ENCODE measurements at places on chromosomes 16 and 17. TPM values are rescaled to one million over a fixed set of nuclear protein-coding genes. Genes with fewer than 3 reads are reported as not detected.
A peak's percentile ranks its signal among the peaks of the same experiment; 100 is the strongest.

- DNase-seq = no peak
- H3K36me3 ChIP-seq = no peaks in the 10 kb centered on the region
- no peak overlapping the region for H3K4me3 ChIP-seq
- no peak overlapping the region for H3K27ac ChIP-seq
Measured at GRCh38 chr16:4166821-4167220, 50.6 kb upstream of the ADCY9 start.

GRCh38 chr16:10839279-10839666 lies 20.7 kb upstream of the TVP23A start:
- H3K27ac ChIP-seq = no peak overlapping the region
- no peaks in the 10 kb centered on the region for H3K36me3 ChIP-seq
- no peaks in the 10 kb centered on the region for H3K27me3 ChIP-seq
- H3K4me3 ChIP-seq = no peak overlapping the region
- H3K4me1 ChIP-seq = no peaks in the 10 kb centered on the region

DNA sequence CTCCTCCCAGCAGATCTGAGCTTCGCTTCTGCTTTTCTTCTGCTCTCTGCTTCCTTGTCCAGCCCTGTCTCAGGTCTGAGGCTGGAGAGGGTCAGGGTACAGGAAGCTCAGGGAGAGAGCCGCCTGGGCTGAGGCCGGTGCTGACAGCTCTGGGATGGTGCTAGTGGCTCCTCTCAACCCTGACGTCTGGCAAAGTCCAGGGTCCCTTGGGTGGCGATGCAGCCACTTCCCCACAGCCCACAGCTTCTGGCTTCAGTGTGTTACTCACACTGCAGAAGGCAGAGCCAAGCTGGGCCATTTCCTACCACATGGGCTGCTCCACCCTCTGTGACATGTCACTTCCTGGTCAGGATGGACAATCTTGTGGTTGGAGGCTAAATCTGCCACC lies at the start of gene CD300C:
Gene CD300C (minus strand): TSS at position 273 of the 388 bp plus-strand sequence. CDS start 333 bp downstream, outside the sequence.
- no peak for DNase-seq
- H3K27me3 ChIP-seq = no peaks in the 10 kb centered on the region
- H3K4me3 ChIP-seq = no peak within 1 kb of the TSS

- peaks cover 9% of the 10 kb centered on the region for H3K4me1 ChIP-seq
- DNase-seq = no peak
- H3K27me3 ChIP-seq = no peaks in the 10 kb centered on the region
- no peak overlapping the region for H3K27ac ChIP-seq
- H3K4me3 ChIP-seq = no peak overlapping the region
Measured at GRCh38 chr17:27896701-27897100, 3.5 kb upstream of the LYRM9 start.

GRCh38 chr16:728131-728889 lies 1.4 kb downstream of the HAGHL start:
- no peak overlapping the region for H3K27ac ChIP-seq
- H3K4me1 ChIP-seq = no peaks in the 10 kb centered on the region
- H3K27me3 ChIP-seq = no peaks in the 10 kb centered on the region

Gene CDRT15
- not detected for total RNA-seq

- H3K27ac ChIP-seq = no peak overlapping the region
- no peak overlapping the region for H3K4me3 ChIP-seq
- H3K4me1 ChIP-seq = peaks cover 5% of the 10 kb centered on the region
- no peaks in the 10 kb centered on the region for H3K36me3 ChIP-seq
- no peaks in the 10 kb centered on the region for H3K27me3 ChIP-seq
- no peak for DNase-seq
Measured at GRCh38 chr17:58338454-58338840, 9.9 kb upstream of the TSPOAP1 start.

Gene TP53TG3B
- total RNA-seq = not detected

Gene ZNF18
- total RNA-seq = 8.2 TPM

GRCh38 chr17:32536736-32537643 lies 50.2 kb downstream of the CDK5R1 start:
- no peak for DNase-seq
- H3K4me3 ChIP-seq = no peak overlapping the region
- no peaks in the 10 kb centered on the region for H3K27me3 ChIP-seq
- H3K27ac ChIP-seq = no peak overlapping the region
- H3K4me1 ChIP-seq = no peaks in the 10 kb centered on the region

DNA sequence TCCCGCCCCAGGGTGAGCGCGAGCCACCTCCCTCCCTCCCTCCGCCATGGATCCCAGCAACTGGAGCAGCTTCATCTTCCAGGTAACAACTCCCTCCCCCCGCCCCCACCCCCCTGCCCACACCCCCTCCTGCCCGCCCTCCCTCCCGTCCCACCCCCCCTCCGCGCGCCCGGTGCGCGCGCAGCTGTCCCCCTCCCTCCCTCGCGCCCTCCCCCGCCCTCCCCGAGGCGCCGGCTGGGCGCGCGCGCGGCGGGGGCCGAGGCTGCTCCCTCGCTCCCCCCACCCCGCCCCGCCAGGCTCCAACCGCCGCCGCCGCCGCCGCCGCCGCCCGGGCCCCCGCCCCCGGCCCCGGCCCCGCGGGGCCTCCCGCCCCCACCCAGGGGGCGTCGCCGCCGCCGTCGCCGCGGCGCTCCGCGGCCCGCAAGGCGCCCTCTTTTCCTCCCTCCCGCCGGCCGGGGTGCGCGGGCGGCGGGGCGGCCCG lies at the start of gene MAZ:
Gene MAZ (plus strand): TSS at position 431 of the 481 bp plus-strand sequence. CDS start 173 bp downstream, outside the sequence.
- peaks cover 3% of the 10 kb centered on the region for H3K36me3 ChIP-seq
- no peak for DNase-seq
- H3K27me3 ChIP-seq = no peaks in the 10 kb centered on the region
- peak within 1 kb of the TSS; percentile 85 for H3K4me3 ChIP-seq

Gene CDH8
- 0.19 TPM for total RNA-seq

DNA sequence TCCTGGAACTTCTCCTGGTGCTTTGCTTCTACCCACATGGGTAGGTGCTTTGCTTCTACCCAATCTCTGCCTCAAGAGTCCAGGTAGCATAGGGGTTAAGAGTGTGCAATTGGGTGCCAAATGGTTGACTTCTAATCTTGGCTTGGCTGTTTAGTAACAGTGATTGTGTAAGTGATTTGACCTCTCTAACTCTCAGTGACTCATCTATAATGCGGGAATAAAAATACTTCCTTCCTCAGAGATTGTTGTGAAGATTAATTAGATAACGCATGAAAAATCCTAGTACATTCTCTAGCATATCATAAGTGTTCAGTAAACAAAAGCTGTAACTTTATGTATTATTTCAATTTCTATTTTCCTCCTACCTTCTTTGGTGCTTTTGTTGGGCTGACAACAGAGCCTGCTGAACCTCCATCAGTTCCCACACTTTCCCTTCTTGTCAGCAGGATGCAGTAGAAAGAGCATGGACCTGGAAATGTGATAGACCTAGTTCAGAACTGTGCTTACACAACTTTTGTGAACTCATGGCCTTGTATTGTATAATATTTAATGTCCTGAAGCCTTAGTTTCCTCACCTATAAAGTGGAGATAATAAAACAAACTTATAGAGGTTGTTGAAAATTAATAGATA lies 72.9 kb upstream of the SMIM36 start:
- no peak overlapping the region for H3K4me3 ChIP-seq
- no peaks in the 10 kb centered on the region for H3K27me3 ChIP-seq
- no peaks in the 10 kb centered on the region for H3K36me3 ChIP-seq
- H3K4me1 ChIP-seq = no peaks in the 10 kb centered on the region
- DNase-seq = no peak

GRCh38 chr17:75998327-75998795 lies 2.3 kb upstream of the CDK3 start:
- DNase-seq = no peak
- no peak overlapping the region for H3K4me3 ChIP-seq
- no peak overlapping the region for H3K27ac ChIP-seq
- no peaks in the 10 kb centered on the region for H3K27me3 ChIP-seq
- H3K4me1 ChIP-seq = peaks cover 9% of the 10 kb centered on the region

Gene SDF2
- total RNA-seq = 54.3 TPM

Gene PAQR4
- 5.9 TPM for total RNA-seq

DNA sequence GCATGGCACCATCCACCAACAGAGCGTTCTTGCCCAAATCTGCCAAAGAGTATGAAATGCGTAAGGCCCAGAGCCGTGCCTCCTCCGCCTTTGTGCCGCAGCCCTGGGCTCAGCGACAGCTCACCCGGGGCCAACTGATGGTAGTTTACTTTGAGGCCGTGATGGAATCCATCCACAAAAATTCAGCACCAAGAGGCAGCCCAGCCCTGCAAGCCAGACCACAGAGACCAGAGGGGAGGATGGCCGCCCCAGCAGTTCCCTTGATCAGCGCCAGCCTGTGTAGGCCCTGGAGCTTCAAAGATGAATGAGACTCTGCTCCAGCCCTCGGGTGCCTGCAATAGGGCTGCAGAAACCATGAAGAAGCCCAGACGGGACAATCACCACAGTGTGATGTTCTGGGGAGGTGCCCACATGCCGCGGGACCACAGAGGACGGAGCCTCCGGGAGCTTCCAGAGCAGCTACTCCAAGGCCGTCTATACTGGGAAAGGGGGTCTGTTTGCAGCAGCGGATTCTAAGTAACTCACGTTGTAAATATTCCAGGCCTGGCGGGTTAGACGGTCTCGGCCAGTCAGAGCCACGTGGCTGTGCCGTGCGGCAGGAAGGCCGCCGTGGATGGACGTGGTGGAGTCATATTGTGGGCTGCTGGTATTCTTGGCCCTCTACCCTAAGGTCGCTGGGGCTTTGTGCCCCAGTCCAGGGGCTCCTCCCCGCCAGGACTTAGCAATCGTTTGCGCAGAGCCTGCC lies 80.3 kb downstream of the RBFOX3 start:
- no peaks in the 10 kb centered on the region for H3K27me3 ChIP-seq
- no peaks in the 10 kb centered on the region for H3K36me3 ChIP-seq
- no peak for DNase-seq

DNA sequence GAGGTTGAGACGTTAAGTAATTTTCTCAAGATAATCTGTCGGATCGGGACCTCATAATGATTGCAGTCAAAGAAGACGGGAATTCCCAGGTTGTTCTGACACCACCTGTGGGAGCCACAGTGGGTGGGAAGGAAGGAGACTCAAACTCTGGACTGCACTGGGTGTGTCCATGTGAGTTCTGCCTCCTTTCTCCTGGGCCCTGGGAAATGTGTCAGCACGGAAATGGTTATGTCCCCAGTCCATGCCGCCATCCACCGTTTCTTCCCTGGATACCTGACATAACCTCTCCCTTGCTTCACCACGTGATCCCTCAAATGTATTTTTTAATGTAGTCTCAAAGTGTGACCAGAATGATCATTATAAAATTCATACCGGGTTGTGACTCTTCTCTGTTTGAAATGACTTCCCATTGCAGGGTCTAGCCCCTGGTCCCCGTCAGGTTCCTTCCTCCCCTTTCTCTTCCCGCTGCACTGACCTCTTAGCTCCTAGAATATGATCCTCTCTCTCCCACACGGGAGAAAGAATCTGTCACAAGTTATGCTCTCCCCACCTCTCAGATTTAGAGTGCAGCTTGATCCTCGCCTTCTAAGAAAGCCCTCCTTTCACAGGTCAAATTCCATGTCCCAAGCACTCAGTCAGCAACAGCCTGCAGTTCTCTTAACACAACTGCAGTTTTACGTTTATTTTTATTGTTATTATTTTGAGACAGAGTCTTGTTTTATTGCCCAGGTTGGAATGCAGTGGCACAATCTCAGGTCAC lies 820.0 kb upstream of the EEF2KMT start:
- no peak overlapping the region for H3K4me3 ChIP-seq
- no peak overlapping the region for H3K27ac ChIP-seq
- DNase-seq = peak; percentile 67
- no peaks in the 10 kb centered on the region for H3K27me3 ChIP-seq

Gene TNS4
- total RNA-seq = 0.31 TPM

- no peak overlapping the region for H3K4me3 ChIP-seq
- peaks cover under 1% of the 10 kb centered on the region for H3K36me3 ChIP-seq
- no peak overlapping the region for H3K27ac ChIP-seq
- DNase-seq = no peak
- H3K27me3 ChIP-seq = no peaks in the 10 kb centered on the region
Measured at GRCh38 chr16:67678354-67679023, 11.9 kb downstream of the C16orf86 start.

DNA sequence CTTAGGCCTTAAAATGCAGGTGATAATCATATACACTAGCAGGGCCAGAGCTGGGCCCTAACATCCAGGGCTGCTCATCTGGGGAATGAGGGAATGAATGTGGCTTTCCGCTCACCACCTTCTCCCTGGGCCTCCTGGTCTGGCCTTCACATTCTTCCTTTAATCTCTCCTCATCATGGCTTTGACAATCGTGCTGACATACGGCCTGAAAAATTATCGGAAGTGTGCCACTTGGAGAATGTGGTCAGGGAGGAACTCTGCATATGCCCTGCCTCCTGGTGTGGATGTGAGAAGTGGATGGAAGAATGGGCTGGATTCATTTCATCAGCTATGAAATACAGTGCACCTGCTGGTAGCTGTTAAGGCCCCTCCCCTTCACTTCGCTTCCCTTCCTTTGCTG lies 2.4 kb downstream of the WSCD1 start:
- H3K36me3 ChIP-seq = no peaks in the 10 kb centered on the region
- H3K4me1 ChIP-seq = no peaks in the 10 kb centered on the region
- no peak overlapping the region for H3K27ac ChIP-seq
- no peak overlapping the region for H3K4me3 ChIP-seq
- DNase-seq = no peak
- H3K27me3 ChIP-seq = peaks cover 5% of the 10 kb centered on the region

- no peak for DNase-seq
- H3K4me1 ChIP-seq = no peaks in the 10 kb centered on the region
- no peaks in the 10 kb centered on the region for H3K27me3 ChIP-seq
- no peaks in the 10 kb centered on the region for H3K36me3 ChIP-seq
- H3K4me3 ChIP-seq = no peak overlapping the region
- no peak overlapping the region for H3K27ac ChIP-seq
Measured at GRCh38 chr16:65377195-65377594, 255.3 kb upstream of the CDH11 start.

GRCh38 chr16:53944025-53944424 lies 240.1 kb downstream of the FTO start:
- H3K27me3 ChIP-seq = no peaks in the 10 kb centered on the region
- no peaks in the 10 kb centered on the region for H3K4me1 ChIP-seq
- DNase-seq = no peak
- H3K4me3 ChIP-seq = no peak overlapping the region
- no peak overlapping the region for H3K27ac ChIP-seq

GRCh38 chr17:64441772-64442540 lies 7.0 kb upstream of the MILR1 start:
- H3K4me1 ChIP-seq = no peaks in the 10 kb centered on the region
- peak; percentile 24 for DNase-seq
- no peaks in the 10 kb centered on the region for H3K27me3 ChIP-seq
- peak overlapping the region; percentile 20 for H3K27ac ChIP-seq
- no peak overlapping the region for H3K4me3 ChIP-seq

Gene NPIPB9
- 3.5 TPM for total RNA-seq

Gene SCGB1C2
- not detected for total RNA-seq

DNA sequence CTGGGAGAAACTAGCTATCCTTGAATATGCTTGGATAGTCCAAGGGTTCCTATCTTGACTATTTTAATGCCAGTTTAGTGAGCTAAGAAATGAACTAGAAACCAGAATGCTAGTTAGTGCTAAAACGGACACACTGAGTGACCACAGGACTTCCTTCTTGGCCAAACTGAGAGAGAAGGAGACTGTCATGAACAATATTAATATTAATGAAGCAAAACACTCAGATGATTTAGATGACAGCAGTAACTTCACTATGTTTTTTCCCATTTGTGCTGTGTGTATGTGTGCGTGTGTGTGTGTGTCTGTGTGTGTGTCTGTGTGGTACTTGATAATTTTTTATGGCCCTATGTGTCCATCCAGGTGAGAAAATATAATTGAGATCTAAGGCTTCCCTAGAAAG lies 2.2 kb upstream of the ATXN1L start:
- peaks cover 7% of the 10 kb centered on the region for H3K4me1 ChIP-seq
- DNase-seq = no peak
- H3K4me3 ChIP-seq = no peak overlapping the region

Data from kidney (tissue), 22 donors.